CD4-positive, alpha-beta T cell treated with Interleukin-6 for 4 hours (primary cell): ENCODE measurements at places on chromosomes 4 and X.

DNA sequence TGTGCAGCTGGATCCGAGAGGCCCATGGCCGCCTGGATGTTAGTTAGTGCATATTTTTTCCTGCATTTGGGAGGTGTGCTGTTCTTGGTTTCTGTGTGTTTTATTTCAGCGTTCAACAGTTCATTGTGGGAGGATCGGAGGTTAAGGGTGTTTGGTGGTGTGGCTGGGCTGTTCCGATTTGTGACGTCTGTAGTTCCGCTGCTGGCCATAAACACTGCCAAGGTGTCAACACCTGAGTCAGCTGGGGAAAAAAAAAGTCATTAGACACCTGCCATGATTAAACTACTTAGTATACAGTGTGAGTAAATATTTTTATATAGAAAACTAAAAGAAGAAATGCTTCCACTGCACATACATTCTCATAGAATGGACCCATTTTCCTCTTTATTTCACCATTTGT is 200.2 kb downstream of the APBB2 start:
- no peak for DNase-seq

DNA sequence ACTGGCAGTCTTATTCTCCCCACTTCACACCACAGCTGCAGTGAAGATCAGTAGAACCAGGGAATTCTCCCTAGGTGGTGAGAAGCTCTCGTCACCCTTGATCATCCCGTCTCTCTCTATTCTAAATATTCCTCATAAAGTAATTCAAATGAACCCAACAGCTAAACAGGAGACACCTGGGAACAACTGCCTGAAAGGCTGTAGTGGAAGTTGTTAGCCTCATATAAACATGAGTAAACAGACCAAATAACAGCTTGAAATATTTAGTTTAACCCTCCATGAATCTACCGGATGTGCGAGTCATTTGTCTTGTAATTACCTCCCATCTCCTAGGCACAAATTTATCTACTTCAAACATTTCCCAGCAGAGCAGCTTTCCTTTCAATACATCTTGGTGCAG is 30.4 kb upstream of the APELA start:
- DNase-seq = no peak

DNA sequence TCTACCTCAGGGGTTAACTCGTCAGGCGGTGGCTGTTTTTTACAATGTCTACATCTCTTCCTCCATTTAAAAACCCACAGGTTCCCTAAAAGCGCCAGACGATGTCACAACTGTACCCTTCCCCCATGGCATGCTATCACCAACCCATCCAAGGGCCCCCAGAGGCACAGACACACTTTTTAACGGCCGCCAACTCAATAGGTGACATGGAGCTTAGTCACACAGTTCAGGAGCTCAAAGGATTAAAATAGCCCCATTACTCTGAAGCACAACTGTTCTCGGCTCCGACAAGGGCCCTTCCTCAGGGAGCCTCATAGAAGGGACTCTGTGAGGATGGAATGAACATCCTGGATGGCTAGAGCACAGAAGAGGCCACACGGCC is 12.4 kb downstream of the SH3KBP1 start:
- peak; percentile 19 for DNase-seq

GRCh38 chr4:92304606-92305005 is 840 bp downstream of the GRID2 start:
- DNase-seq = no peak

GRCh38 chr4:86319390-86319789 is 40.5 kb downstream of the MAPK10 start:
- DNase-seq = no peak

DNA sequence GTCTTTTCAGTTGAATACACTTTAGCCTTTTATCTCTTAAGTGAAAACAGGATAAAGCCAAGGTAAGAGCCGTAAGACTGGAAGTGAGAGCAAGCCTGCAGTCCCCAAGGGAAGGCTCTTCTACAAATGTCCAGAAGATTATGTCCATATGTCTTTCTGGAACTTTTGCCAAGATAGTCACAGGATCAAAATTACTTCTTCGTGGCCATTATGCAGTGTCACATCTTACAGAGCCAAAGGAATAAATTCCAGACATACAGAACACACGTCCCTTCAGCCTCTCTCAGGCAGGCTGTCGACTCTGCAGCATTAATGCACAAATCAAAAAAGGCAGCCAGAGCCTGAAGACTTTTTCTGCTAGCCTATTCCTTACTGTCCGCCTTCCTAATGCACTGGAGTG is 10.9 kb upstream of the GATB start:
- DNase-seq = no peak

DNA sequence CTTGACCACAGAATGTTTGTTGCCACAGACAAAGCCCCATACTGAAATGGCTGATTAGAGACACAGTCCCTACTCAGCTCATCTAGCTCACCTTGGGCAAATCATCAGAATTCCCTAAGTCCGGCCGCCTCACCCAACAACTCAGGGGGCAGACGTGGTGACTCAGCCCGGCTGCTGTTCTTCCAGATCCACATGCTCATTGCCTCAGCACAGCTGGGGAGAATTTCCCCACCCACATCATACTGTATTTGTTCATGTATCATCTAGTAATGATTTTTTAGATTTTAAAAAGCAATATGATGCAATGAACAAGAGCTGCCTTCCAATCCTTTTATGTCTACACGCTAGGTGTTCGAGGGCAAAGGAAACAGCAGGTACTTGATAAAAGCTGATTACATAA is 333.8 kb upstream of the TENM3 start:
- no peak for DNase-seq

DNA sequence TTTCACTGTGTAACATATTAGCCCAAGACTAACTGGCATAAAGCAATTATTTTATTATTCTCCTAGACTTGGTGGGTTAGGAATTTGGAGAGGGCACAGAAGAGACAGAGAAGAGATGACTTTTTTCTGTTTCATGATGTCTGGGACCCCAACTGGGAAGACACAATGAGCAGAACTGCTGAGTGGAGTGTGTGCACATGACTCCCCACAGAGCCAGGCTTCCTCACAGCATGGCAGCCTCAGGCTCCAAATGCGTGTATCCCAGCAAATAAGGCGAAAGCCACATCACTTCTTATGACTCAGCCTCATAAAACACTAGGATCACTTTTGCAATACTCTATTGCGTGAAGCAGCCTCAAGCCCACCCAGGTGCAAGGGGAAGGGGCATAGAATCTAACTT is 68.4 kb downstream of the MFAP3L start:
- DNase-seq = no peak

GRCh38 chrX:6568031-6568430 is 33.1 kb upstream of the VCX3A start:
- DNase-seq = no peak

DNA sequence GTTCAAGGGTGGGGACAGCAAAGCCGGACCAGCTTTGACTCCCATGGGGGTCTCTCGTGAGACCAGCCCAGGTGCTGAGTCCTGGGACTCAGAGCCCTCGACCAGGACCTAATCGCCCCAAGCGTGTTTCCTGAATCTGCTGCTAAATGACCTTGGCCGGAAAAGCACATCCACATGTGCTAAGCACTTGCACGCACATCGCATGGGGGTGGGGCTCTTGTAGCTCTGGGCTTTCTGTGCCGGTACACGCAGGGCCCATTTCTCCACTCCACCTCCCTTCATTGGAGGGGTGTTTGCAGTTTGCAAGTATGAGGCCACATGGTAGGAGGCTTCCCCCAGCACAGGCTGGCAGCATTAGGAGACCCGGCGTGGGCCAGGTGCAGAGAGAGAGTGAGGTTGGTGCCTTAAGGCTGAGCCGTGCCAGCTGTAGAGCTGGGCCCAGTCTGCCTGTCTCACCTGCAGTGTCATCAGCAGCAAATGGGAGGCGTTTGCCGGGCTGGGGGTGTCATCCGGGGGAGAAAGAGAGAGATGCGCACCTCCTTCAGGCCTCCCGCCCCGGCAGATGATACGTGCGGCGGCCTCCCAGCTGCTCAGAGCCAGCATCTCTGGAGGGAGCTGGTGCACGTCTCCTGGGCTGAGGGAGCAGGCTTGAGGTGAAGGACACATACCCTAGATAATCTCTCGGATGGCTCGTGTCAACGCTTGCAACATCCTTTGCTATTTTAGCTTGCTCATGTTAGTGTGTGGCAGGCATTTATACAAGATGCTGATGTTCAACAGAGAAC is 45.2 kb upstream of the CLCN4 start:
- DNase-seq = peak; percentile 76

DNA sequence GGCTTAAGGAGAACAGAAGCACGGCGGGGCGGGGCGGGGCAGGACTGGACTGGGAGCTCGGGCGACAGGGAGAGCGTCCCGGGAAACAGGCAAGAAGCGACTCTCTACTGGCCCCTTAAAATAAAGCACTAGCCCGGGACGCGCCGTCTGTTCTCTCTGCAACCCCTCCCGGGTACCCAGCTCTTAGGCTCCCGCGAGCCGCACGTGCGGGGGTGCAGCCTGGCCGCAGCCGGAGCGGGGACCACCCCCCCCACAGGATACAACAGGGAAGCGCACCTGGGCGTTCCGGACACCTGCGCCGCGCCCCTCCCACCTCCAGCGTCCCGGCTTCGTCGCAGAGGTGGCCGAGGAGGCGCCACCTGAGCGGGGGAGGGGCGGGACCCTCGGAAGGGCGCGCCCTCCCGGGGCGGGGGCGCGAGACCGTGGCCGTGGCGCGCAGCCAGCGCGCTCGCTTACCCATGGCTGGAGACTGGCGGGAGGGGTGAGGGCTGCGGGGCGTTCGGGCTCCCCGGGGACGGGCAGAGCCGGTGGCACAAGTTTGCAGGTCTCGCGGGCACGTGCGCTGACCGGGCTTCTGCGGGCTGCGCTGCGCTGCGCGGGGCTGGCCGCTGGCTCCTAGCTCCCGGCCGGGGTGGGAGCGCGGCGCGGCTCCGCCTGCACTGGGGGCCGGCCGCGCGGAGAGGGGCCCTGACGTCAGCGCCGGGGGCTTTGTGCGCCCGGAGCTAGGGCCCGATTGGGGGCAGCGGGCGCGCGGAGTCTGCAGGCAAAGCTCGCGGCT is 91.5 kb downstream of the GEMIN8 start:
- DNase-seq = no peak

DNA sequence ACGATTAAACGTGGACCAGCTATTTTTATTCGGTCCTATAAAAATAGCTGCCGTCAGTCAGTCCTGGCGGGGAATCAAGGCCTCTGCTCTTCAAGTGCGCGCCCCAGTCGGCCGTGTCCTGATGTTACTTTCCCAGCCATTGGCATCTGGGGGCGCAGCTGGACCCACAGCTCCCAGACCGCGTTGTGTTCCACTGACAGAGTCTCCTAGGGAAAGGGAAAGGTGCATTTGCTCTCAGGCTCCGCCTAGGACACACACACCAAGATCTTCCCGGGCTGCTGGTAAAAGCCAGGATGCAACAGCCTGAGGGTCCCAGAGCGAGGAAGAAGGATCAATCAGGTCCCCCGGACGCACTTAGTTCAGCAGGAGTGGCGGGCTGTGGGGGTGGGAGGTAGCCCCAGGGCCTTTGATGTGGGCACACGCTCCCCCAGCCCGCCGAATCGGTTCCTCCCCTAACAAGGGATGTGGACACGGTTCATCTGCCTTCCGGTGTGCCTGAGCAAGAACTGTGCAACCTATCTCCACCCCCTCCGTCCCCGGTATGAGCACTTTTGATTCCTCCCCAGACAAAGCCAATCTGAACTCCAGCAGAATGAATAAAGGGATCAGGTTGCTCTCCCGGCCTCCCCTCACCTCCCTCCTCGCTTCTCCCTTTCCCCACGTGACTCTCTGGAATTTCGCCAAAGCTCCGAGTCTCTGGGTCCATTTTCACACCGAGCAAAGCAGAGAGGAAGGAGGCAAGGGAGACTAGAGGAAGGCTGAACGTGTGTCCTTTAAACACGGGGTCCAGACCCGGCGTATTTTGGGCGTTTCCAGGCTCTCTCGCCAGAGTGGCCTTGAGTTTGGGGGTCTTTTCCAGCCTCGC is 626 bp upstream of the FRAS1 start:
- DNase-seq = no peak

- no peak for DNase-seq
These were observed 121.7 kb downstream of the RASGEF1B start for GRCh38 chr4:81350040-81350439.

- DNase-seq = no peak
These were observed 317.9 kb downstream of the LDB2 start for GRCh38 chr4:16580514-16580913.

DNA sequence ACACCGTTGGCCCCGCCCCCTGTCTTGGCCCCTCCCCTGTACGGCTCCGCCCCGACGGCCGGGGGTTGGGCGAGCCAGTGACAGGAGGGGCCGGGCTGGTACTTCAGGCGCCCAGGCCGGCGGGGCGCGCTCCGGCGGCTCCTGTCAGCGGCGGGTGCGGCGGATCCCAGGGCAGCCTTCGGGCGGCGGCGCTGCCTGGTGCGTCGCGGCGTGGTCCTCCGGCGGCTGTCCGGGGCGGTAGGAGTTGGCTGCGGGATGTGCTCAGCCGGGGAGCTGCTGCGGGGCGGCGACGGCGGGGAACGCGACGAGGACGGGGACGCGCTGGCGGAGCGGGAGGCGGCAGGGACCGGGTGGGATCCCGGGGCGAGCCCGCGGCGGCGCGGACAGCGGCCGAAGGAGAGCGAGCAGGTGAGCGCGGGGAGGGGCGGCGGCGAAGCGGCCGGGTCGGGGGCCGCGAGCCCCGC is at the start of gene FAM241A:
Gene FAM241A (plus strand): TSS at position 129 of the 464 bp plus-strand sequence. CDS start 127 bp downstream, at position 256.
- peak; percentile 90 for DNase-seq

- peak; percentile 6 for DNase-seq
These were observed 12.0 kb upstream of the KLB start for GRCh38 chr4:39394706-39395105.

GRCh38 chr4:108465886-108466500 is 154.4 kb upstream of the RPL34 start:
- DNase-seq = peak; percentile 29

- DNase-seq = no peak
These were observed 171.9 kb downstream of the TMA16 start for GRCh38 chr4:163666332-163666873.

DNA sequence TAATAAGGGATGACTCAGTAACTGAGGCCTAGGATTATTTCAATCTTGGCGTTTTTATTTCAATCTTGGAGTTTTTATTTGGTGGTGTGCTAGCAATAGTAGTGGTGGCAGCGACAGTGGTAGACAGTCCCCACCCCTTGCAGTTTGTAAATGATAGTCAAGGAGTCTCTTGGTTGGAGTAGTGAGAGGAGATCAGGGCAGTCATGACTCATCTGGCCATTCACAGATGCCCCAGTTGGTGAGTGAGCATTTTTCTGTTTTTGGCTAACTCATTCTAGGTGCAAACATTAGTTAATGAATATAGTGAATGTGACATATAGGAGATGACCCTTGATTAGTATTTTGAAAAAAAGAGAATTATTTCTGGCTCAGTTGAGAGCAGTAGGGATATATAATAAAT is 93.5 kb upstream of the ADAD1 start:
- no peak for DNase-seq

- DNase-seq = no peak
These were observed 36.6 kb downstream of the PCYT1B start for GRCh38 chrX:24610516-24610915.

GRCh38 chrX:118392716-118393115 is 46.8 kb downstream of the WDR44 start:
- DNase-seq = no peak
